ENCODE measurements at places on chromosomes 7 and 10.

DNA sequence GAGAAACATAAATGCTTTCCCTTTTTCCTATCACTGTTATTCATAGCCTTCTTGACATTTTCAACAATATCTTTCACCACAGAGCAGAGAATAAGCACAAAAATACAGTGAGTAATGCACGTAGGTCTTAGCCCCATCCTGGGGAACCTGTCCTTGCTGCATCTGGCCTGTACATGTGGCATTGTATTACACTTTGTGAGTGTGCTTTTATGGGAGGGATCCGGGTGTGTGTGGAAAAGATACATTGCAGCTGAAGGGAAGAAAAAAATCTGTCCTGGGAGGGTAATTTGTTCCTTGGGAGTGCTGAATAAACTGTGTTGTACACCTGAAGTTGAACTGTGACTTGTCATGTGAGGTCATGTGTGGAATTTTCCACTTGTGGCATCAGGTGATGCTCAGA is 422.7 kb upstream of the LRGUK start:
- no peaks in the 10 kb centered on the region for H3K4me1 ChIP-seq
- no peak for DNase-seq
- H3K36me3 ChIP-seq = no peaks in the 10 kb centered on the region

GRCh38 chr7:107495516-107495915 is 25.7 kb downstream of the GPR22 start:
- DNase-seq = no peak
- no peak overlapping the region for H3K27ac ChIP-seq
- no peak overlapping the region for H3K4me3 ChIP-seq
- peaks cover 6% of the 10 kb centered on the region for H3K4me1 ChIP-seq
- peaks cover 3% of the 10 kb centered on the region for H3K36me3 ChIP-seq

DNA sequence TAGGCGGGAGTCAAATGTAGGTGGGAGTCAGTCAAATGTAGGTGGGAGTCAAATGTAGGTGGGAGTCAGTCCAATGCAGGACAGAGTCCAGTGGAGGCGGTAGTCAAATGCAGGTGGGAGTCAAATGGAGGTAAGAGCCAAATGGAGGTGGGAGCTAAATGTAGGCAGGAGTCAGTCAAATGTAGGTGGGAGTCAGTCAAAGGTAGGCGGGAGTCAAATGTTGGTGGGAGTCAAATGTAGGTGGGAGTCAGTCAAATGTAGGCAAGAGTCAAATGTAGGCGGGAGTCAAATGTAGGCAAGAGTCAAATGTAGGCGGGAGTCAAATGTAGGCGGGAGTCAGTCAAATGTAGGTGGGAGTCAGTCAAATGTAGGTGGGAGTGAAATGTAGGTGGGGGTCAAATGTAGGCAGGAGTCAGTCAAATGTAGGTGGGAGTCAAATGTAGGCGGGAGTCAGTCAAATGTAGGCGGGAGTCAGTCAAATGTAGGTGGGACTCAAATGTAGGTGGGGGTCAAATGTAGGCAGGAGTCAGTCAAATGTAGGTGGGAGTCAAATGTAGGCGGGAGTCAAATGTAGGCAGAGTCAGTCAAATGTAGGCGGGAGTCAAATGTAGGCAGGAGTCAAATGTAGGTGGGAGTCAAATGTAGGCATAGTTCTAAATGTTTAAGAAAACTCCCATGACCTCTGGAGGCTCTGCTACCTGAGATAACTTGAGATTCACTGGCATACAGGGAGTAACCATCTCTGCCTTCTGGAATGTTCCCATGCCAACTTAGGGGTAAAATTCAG is 30.2 kb upstream of the ZFAND2A start:
- H3K36me3 ChIP-seq = no peaks in the 10 kb centered on the region
- no peak for DNase-seq
- H3K27ac ChIP-seq = no peak overlapping the region
- H3K4me1 ChIP-seq = no peaks in the 10 kb centered on the region
- no peak overlapping the region for H3K4me3 ChIP-seq

GRCh38 chr7:70193514-70193913 is 595.2 kb downstream of the AUTS2 start:
- no peak overlapping the region for H3K4me3 ChIP-seq
- H3K4me1 ChIP-seq = no peaks in the 10 kb centered on the region
- peaks cover 3% of the 10 kb centered on the region for H3K36me3 ChIP-seq
- DNase-seq = no peak
- no peaks in the 10 kb centered on the region for H3K27me3 ChIP-seq

- H3K36me3 ChIP-seq = no peaks in the 10 kb centered on the region
- H3K4me1 ChIP-seq = peaks cover 25% of the 10 kb centered on the region
- no peaks in the 10 kb centered on the region for H3K27me3 ChIP-seq
Observed at GRCh38 chr7:101989101-101989500, 171.7 kb downstream of the CUX1 start.

DNA sequence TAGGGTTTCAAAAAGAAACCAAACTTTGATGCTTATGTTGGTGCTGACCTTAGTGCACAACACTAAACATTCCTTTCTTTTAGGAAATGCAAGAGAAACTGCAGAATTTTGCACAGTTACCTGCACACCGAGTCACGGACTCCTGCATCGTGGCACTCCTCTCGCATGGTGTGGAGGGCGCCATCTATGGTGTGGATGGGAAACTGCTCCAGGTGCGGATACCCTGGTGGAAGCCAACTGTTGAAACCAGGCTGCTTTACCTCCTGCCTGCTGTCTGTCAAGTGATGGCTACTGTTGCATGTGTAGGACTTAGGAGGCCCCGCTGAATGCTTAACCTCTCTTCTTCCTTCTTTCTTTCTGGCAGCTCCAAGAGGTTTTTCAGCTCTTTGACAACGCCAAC is 11.7 kb downstream of the CASP2 start:
- peaks cover 35% of the 10 kb centered on the region for H3K36me3 ChIP-seq
- H3K27me3 ChIP-seq = no peaks in the 10 kb centered on the region
- peak; percentile 32 for DNase-seq
- H3K4me1 ChIP-seq = peaks cover 14% of the 10 kb centered on the region
- H3K27ac ChIP-seq = no peak overlapping the region

DNA sequence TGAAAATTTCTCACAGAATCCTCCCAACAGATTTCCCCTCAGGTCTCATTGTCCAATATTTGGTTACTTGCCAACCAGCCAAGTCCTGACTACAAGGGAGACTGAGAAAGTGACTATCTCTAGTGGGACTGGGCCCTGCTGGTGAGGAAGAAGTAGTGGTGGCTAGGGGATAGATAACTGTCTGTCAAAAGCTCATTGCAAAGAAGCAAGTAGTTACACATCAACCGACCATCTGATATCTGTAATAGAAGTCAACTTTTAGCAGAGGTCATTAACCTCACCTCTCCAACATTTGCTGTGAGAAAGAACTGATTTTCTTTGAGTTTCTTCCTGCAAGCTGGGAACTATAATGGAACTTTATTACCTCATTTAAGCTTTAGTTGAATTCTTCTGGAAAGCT is 15.2 kb downstream of the STAMBPL1 start:
- H3K4me1 ChIP-seq = peaks cover 4% of the 10 kb centered on the region
- H3K36me3 ChIP-seq = no peaks in the 10 kb centered on the region
- no peak for DNase-seq

DNA sequence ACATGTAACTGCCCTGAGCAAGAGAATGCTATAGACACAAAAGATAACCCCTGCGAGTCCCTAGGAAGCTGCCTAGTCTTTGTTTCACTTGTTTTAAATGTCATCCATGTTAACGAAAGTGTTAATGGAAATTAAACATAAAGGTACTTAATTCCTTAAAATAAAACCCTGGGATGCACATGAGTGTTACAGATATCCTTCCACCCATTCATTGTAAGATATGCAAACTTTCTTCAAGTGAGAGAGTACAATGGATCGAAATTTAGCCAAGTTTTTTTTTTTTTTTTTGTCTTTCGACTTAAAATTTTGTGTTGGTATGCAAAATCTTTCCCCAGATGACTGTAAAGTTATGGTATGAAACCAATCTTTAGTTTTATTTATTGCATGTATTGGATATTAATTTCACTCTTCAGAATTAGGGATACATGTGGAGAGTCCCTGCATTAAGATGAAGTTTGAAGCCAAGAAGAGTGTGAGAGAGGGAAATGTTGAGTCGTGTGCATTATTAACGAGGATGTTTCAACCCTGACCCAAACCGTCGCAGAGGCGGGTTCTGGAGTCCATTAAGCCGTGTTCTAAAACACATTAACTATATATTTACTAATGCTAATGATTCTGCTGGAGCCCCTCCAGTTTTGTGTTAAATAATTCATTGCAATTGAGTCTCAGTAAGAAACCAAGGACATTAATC is 1.6 kb downstream of the CDK14 start:
- H3K27ac ChIP-seq = no peak overlapping the region
- no peaks in the 10 kb centered on the region for H3K27me3 ChIP-seq
- H3K36me3 ChIP-seq = no peaks in the 10 kb centered on the region
- DNase-seq = no peak
- peak overlapping the region; percentile 91 for H3K4me3 ChIP-seq

- DNase-seq = no peak
- H3K4me1 ChIP-seq = peaks cover 17% of the 10 kb centered on the region
- H3K27ac ChIP-seq = no peak overlapping the region
- H3K4me3 ChIP-seq = no peak overlapping the region
- peaks cover 82% of the 10 kb centered on the region for H3K27me3 ChIP-seq
- H3K36me3 ChIP-seq = peaks cover 2% of the 10 kb centered on the region
Observed at GRCh38 chr10:49690698-49691356, 11.4 kb downstream of the C10orf53 start.

DNA sequence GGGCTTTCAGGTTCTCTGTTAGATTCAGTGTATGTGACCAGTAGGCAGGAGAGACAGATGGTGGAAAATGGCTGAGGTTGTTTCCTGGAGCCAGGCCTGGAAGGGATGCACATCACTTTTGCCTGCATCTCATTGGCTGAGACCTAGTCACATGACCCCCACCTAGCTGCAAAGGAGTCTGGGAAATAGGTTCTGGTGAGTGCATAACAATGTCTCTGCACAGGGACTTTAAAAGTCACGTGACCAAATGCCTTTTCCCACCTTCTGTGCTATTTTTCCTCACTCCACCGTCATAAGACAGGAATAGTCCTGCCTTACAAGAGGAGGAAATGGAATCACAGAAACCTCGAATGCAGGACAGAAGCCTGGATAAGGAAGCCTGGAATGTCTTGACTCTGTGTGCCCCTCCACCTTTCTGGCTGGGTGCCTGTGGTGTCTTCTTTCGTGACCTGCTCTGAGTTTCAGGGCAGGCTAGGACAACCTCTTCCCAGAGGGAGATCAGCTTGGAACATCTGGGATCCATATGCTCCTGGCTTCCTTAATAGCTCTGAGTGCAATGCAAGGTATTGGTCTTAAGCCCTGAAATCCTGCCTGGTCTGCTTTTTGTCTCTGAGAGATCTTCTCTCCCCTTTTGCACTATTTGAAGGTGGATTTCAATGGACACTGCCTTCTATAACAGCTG is 139.9 kb upstream of the ZNF438 start:
- no peaks in the 10 kb centered on the region for H3K4me1 ChIP-seq
- no peak overlapping the region for H3K27ac ChIP-seq
- H3K27me3 ChIP-seq = no peaks in the 10 kb centered on the region
- no peak overlapping the region for H3K4me3 ChIP-seq

DNA sequence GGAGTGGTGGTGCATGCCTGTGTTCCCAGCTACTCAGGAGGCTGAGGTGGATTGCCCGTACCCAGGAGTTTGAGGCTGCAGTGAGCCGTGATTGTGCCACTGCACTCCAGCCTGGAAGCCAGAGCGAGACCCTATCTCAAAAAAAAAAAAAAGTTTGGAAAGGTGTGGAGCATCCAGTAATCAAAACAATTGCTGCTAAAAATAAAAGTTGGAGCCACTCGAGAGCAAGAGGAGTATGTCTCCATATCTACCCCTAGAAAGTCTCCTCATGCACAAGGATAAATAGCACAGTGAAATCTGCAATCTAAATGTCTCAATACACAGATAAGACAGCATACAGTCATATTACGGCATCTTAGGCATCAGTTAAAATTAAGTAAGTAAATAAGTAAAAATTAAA is 81.5 kb upstream of the NEBL start:
- H3K27ac ChIP-seq = no peak overlapping the region
- H3K4me3 ChIP-seq = no peak overlapping the region
- no peaks in the 10 kb centered on the region for H3K27me3 ChIP-seq
- H3K36me3 ChIP-seq = no peaks in the 10 kb centered on the region
- peaks cover 14% of the 10 kb centered on the region for H3K4me1 ChIP-seq

DNA sequence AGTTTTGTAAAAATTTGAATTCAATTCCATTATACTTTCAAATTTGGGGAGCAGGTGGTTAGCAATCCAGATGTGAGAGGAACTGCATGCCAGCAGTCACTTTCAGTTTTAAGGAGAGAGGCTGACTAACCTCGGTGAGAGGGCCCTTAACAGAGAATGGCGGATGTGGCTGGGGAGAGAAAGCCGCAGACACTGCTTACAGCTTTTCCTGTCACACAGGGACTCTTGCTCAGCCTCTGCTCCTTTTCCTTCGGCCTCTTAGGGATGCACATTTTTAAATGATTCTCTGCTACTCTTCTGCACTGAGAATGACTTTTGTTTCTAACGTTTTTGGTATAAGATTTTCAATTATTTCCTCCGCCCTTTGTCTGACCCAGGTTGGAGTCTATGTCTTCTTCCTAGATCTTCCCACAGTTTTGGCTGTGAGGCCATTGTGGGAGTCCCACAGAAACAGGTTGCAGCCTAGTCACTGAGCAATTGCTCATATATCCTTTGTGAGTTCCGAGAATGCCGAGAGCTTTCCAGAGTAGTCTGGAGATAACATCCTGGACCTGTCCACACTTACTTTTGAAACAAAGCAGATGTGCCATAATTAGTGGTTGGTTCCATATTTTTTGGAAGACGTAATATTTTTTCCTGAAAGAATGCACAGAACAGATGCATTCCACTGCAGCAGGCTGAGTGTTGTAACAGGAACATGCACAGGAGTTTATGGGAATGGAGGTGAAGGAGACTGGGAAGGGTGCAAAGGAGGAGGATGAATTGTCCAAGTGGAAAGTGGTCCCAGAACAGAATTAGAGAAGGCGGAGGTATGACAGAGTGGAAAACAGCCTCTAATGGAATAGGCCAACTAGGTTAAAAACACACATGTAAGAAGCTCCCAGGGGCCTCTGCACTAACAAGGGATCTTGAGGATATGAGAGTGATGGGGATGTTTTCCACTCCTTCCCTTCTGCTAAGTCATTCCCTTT is 168.0 kb upstream of the ZNF32 start:
- H3K4me1 ChIP-seq = peaks cover 5% of the 10 kb centered on the region
- peak overlapping the region; percentile 2 for H3K27ac ChIP-seq
- no peaks in the 10 kb centered on the region for H3K27me3 ChIP-seq
- no peak for DNase-seq
- H3K4me3 ChIP-seq = no peak overlapping the region
- H3K36me3 ChIP-seq = no peaks in the 10 kb centered on the region

DNA sequence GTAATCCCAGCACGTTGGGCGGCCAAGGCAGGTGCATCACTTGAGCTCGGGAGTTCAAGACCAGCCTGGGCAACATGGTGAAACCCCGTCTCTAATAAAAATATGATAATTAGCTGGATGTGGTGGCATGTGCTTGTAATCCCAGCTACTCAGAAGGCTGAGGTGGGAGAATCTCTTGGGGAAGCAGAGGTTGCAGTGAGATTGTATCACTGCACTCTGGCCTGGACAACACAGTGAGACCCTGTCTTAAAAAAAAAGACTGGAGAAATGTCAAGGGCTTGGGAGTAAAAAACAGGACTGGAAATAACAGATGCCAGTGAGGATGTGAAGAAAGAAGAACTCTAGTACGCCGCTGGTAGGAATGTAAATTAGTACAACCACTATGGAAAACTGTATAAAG is 16.7 kb upstream of the NUP205 start:
- no peaks in the 10 kb centered on the region for H3K27me3 ChIP-seq
- no peaks in the 10 kb centered on the region for H3K36me3 ChIP-seq
- H3K4me3 ChIP-seq = no peak overlapping the region
- DNase-seq = no peak
- no peak overlapping the region for H3K27ac ChIP-seq

- no peaks in the 10 kb centered on the region for H3K27me3 ChIP-seq
- peaks cover 9% of the 10 kb centered on the region for H3K4me1 ChIP-seq
- no peak overlapping the region for H3K4me3 ChIP-seq
- no peak overlapping the region for H3K27ac ChIP-seq
Observed at GRCh38 chr7:3034591-3035150, 9.0 kb downstream of the CARD11 start.
